ENCODE measurements at places on chromosomes 6 and 20.

DNA sequence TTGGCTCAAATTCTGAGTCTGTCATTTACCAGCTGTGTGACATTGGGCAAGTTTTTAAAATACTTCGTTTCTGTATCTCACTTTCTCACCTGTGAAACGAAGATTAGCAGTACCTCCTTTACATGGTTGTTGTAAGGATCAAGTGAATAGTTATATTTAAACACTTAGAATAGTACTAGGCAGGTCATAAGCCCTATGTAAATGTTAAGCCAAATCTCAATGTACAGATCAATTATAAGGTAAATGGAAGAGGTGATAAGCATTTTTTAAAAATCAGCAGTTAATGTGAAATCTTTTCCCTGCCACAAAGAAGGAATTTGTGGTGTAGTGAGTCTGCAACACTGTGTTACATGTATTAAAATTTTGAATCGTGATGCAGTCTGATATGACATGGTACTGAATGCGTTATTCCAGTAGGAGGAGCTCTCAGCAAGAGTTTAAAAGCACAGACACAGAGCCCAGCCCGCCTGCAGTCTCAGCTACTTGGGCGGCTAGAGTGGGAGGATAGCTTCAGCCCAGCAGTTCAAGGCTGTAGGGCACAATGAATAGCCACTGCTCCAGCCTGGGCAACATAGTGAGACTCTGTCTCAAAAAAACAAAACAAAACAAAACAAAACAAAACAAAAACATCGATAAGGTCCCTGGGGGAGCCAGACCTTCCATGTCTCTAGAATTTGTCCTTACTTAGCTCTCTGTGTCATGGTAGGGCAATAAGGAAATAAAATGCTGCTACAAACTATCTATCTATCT, 46.0 kb downstream of the GTF2H5 start:
- DNase-seq = peak; percentile 45

GRCh38 chr20:3367089-3367488, 40.4 kb downstream of the DNAAF9 start:
- DNase-seq = no peak

GRCh38 chr6:152295346-152295745, 341.8 kb downstream of the SYNE1 start:
- DNase-seq = no peak

DNA sequence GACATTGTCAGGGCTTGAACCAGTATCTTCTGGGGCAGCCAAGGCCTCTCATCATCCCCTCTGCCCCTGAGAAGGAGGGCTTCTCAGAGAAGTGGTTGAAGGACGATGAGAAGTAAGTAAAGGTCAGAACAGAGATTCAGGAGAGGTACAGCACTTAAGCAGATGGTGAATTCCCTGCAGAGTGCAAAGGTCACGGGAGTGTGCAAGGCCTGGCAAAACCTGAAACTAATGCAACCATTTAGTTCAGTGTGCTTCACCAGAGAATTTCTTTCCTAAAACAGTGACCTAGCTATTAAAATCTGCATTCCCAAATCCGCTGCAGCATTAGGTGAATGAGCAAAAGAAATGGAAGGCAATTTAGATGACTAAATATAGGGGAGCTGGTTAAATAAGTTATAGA, 58.4 kb downstream of the TRERF1 start:
- DNase-seq = no peak

DNA sequence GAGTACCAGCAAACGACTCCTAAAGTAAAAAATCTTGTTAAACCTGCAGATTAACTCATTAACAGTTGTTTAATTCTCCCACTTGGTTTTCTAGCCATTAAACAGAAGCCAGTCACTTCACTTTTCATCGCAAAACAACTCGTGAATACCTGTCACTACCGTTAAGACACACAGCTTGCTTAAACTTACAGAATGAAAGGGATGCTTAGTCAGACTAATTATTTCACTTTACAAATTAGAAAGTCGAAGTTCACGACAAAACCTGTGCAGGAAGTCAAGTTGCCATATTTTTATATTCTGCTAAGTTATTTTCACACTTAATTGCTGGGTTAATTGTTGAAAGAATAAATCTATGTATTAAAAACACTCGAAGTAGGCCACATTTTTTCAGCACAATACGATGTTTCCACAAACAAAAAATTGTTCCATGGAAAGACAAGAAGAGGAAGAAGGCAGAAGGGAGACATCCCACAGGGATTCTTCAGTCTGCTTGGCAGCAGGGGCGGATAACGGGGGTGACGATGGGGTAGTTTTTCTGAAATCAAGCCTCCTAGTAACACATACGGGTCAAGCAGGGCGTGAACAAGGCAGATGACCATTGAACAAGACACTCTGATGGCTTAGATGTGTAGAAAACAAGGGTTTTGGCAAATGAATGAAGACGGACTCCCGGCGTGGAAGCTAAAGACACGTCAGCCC, 933 bp downstream of the SSR1 start:
- DNase-seq = no peak

DNA sequence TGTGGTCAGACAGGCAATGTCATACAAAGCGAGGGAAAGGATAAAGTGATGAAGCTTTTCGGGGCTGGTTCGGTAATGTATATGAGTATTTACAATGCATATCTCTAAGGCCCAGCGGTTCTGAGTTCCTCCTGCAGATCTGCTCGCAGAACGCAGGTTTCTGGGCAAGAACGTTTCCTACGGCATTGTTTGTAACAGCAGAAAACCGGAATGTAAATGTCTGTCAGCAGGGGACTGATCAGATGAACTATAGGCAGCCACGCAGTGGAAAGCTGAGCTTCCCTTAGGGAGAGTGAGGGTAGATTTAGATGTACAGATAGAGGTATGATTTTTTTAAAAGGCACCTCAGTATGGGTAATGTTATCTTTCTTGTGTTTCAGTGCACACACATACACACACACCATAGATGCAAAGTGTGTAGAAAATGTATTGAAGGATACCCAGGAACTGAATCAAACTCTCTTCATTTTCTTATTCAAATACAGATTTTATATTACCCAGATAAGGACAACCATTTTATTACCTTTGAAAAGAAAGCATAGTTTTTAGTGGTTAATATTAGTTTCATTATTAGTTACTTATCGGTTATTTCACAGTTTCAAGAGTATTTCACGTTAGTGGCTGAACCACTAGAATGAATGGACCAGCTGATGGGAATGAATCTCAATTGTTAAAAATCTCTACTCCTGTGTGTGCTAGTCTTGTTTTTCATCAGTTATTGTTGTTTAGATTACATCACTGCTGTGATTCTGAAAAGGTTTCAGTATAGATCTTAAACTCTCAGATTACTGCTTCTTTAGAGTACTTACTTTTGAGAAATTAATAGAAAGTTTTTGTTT, 56.2 kb downstream of the SNX9 start:
- no peak for DNase-seq

DNA sequence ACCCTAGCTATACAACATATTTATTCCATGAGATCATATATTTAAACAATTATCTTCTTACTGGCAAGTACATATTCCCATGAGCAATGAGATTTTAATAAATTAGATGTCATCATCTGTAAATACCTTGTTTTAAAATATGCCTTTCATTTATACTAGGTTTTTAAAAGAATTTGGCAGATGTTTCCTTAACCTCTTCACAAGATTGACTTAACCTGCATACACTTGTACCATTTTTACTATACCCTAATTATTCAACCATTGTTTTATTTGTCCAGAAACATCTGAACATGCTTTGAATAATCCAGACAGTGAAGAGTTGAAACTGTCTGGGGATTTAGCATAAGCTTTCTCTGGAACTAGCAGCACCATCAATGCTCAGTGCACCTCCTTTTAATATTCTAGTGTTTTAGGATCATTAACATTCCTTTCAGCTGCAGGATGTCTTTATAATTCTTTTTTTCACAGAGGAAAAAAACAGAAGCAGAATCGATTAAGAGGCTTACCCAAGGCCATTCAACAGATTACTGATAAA, 188.0 kb upstream of the TENT5A start:
- no peak for DNase-seq

DNA sequence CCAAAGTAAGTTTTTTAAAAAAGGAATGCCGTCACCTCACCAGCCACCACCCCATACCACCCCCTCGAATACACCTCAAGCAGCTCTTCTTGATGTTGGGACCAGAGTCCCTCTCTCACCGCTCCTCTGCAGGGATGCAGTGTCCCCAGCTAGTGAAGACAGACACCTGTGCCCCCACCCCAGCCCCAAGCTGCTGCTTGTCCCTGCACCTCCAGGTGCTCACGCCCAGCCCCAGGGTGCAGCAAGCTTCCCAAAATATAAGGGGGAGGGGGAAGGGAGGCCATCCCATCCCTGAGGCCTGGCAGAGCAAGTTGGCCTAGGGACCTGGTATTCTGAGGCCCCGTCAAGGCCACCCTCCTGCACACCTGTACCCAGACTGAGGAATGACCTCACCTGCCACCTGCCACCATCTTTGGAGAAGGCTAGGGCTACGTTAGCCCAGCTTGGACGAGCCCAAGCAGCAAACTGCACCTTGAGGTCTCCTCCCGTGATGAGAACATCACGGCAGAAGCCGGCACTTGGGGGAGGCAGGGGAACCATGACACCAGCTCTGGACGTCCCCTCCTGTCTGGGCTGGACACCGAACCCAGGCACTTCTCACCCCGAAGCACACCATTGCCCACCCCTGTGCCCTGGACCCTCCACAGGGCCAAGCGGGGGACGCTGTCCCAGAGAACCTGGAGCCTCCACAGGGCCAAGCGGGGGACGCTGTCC, 25.9 kb downstream of the YTHDF1 start:
- no peak for DNase-seq

DNA sequence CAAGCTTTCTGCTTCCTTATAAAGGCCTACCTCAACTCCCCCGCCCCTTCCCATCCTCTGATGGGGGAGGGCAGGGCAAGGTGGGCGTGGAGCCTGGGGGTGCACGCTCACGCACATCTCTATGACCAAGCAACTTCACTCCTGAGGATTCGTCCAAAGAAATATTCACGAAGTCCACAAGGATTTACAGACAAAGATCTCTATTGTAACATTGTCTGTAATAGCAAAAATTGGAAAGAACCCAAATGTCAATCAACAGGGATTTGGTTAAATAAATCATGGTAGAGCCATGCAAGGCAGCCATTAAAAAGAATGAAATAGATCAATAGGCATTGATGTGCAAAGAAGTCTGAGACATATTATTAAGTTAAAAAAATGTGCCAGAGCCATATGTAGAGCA, 130.4 kb upstream of the AFDN start:
- DNase-seq = no peak

- no peak for DNase-seq
Measured at GRCh38 chr6:68834551-68834950, 199.5 kb downstream of the ADGRB3 start.

DNA sequence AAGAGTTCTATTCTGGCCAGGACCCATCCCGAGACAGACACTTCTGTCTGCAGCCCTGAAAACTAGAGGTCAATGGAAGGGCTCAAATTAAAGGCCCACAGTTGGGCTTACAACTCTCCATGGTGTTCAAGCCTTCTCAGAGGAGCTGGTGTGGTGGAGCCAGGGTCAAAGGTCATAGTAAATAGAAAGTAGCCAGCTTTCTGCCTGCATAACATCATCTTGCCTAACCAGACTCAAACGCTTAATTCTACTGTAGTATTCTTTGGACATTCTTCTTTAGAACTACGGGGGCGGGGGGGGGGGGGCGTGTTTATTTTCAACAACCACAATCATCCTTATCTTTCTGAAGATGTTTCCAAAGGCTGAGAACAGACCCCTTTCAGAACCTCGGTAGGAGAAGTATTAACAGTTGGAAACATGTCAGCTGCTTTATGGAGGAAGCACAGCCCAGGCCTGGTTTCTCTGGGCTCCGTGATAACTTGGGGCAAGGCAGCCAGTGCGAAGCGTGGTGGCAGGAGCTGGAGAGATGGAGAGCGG, 1.5 kb upstream of the RREB1 start:
- DNase-seq = no peak

GRCh38 chr6:45619211-45619760, 241.6 kb upstream of the SUPT3H start:
- no peak for DNase-seq

DNA sequence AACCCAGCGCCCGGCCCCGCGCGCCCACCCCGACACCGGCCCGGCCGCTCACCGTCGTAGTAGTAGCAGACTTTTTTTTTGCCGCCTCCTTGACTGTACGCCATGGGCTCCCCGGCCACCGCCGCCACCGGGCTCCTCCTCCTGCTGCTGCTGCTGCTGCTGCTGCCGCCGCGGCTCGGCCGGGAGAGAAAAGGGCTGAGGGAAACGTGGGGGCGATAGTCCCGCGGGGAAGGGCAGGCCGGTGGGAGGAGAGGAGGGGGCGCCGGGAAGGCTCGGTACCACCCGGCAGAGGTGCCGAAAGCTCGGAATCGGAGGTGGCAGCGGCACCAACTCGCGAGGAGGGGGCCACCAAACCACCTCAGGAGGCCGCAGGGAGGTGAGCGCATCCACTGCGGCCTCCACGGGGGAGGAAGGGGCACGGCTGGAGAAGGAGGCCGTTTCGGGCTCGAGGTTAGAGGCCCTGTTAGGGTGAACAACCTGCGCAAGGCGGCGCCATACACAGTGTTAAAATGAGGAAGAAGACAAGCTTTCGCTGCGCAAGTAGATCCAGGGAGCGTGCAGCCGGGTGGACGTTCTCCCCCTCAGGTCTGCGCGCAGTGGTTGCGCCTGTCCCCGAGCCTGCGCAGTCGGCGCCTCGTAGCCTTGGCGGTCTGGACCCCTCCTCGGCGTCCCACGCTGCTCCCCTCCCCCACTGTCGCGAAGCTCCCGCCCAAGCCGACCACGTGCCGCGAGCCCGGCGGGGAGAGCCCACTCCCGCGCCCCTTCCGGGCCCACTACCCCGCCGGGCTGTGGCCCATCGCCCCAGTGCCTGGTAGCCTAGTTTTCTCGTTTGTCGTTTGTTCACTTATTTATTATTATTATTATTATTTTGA, at the start of gene HDAC2:
Gene HDAC2, minus strand, starts transcription at position 344 of the 872 bp plus-strand sequence. Its CDS starts 240 bp downstream, at position 104.
- peak; percentile 57 for DNase-seq

DNA sequence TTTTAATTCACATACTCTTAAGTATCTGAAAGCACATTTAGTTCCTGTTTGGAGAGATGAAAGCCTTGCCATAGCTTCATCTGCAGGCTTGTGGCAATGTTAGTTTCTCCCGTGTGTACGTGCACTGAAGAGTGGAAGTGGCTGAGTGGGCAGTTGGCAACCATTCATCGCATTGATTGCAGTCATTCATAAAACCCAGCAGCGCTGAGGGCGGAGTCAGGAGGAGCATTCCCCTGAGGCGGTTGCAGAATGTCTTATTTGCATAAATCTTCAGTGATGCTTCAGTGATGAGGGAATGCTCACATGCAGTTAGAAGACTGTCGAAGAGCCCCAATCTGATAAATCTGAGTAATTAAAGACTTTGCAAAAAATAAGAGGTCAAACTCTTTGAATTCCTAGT, 79.1 kb downstream of the RIMS1 start:
- no peak for DNase-seq

- no peak for DNase-seq
Measured at GRCh38 chr6:44471271-44471981, 83.9 kb downstream of the CDC5L start.

GRCh38 chr6:32933661-32934085, 7.2 kb downstream of the HLA-DMB start:
- no peak for DNase-seq

GRCh38 chr6:131377112-131377705, 195.8 kb upstream of the ARG1 start:
- DNase-seq = no peak

- no peak for DNase-seq
Measured at GRCh38 chr20:58222446-58222845, 6.0 kb downstream of the ANKRD60 start.

- no peak for DNase-seq
Measured at GRCh38 chr6:117483645-117484016, 1.2 kb downstream of the DCBLD1 start.

All from NCI-H1417 treated with DMSO at 0.1 percent for 48 hours (cell line).